ENCODE measurements at places on chromosomes 12 and 14. TPM values are rescaled to one million over a fixed set of nuclear protein-coding genes. Genes with fewer than 3 reads are reported as not detected.

SIRT4 gene
- total RNA-seq, result 6.3 TPM

- H3K4me3 ChIP-seq, result no peak overlapping the region
- peaks cover 39% of the 10 kb centered on the region for H3K4me1 ChIP-seq
- no peak overlapping the region for H3K27ac ChIP-seq
Measured at GRCh38 chr14:69683971-69684370, 72.6 kb downstream of the SUSD6 start.

DNA sequence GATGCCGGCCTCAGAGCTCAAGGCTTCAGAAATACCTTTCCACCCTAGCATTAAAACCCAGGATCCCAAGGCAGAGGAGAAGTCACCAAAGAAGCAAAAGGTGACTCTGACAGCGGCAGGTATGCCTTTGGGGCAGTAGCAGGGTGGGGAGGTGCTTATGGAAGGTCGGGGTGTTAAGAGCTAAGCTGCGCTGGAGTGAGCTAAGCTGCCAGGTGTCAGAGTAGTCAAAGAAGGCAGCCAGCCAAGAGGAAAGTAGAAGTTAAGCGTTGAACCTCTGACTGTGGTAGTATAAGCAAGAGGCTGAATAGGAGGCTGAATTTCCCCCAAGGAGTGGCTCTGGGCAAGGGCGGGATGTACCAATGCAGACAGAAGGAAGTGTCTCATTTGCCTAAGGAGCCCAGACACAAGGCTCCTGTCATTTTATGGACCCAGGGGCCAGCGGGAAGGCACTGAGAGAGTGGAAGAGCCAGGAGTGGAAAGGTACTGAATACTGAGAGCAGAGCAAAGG lies 29.2 kb downstream of the DYRK4 start:
- H3K4me3 ChIP-seq, result no peak overlapping the region
- peaks cover 6% of the 10 kb centered on the region for H3K27me3 ChIP-seq
- H3K36me3 ChIP-seq, result no peaks in the 10 kb centered on the region
- no peak overlapping the region for H3K27ac ChIP-seq
- DNase-seq, result no peak

DNA sequence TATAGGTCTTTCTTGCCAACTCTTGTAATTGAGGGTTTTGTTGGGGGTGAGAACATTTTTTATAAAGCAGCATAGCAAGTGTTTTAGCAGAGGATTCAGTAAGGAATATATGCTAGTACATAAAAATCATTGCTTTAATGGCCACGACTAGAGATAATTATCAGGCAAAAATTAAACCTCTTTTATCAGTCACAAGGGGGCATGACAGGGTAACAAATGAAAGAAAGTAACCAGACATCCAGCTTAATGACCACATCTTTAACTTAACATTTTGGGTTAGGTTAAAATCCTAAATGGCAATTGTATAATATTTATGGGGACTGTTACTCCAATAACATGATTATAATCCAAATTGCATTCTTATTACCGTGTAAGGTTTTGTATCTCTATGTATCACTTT lies 119.6 kb downstream of the LRRIQ1 start:
- H3K27ac ChIP-seq, result no peak overlapping the region
- peak; percentile 7 for DNase-seq
- no peak overlapping the region for H3K4me3 ChIP-seq
- H3K4me1 ChIP-seq, result no peaks in the 10 kb centered on the region

DNA sequence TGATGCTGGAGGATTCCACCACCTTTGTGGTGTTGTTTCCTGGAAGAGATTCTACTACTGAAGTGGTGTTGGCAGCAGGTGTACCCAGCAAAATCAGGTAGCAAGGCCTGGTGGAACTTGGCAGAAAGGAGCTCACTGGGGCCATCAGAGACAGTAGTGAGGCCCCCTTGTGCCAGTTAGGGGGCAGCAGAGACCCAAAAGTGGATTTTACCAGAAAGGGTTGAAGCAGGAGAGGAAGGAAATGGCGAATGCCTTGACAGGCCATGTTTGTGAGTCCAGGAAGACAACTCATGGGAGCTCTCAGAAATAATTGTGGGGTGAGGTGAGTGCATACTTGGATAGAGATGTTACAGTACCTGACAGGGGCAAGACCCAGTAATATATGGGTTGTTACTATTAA lies 137.7 kb upstream of the FGD4 start:
- H3K27me3 ChIP-seq, result no peaks in the 10 kb centered on the region
- H3K27ac ChIP-seq, result no peak overlapping the region
- no peak for DNase-seq
- peaks cover 3% of the 10 kb centered on the region for H3K4me1 ChIP-seq
- H3K36me3 ChIP-seq, result no peaks in the 10 kb centered on the region

BTBD6 gene
- total RNA-seq, result 44.6 TPM

DNA sequence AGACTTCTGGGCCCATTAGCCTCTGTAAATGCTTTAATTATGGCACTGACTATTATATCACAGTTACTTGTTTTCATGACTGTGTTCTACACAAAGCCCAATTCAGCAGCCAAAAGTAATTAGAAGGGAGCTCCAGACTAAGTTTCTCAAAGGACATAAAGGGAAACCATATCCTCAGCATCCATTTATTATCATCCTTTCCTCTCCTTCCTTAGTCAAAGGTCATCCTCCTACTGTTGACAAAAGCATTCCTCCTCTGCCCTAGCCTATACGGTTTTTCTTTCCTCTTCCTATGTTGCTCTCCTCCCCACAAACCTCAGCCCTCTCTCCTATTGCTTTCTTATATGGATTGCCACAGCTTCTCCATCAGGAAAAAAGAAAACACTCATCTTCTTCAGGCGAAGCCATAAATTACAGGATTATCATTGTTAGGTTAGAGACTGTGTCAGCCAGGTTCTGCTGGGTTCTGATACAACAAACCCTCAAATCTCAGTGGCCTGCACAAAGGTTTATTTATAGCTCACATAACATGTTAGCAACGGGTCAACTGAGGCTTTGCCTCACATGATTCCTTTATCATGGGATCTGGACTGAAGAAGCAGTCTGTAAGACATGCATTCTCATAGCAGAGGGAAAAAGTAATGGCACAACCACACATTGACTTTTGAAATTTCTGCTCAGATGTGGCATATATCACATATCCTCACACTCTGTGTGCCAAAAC lies 207.2 kb downstream of the SLC5A8 start:
- H3K4me1 ChIP-seq, result no peaks in the 10 kb centered on the region
- no peak overlapping the region for H3K27ac ChIP-seq
- H3K36me3 ChIP-seq, result no peaks in the 10 kb centered on the region

FOXG1 gene
- total RNA-seq, result under 0.01 TPM

DNA sequence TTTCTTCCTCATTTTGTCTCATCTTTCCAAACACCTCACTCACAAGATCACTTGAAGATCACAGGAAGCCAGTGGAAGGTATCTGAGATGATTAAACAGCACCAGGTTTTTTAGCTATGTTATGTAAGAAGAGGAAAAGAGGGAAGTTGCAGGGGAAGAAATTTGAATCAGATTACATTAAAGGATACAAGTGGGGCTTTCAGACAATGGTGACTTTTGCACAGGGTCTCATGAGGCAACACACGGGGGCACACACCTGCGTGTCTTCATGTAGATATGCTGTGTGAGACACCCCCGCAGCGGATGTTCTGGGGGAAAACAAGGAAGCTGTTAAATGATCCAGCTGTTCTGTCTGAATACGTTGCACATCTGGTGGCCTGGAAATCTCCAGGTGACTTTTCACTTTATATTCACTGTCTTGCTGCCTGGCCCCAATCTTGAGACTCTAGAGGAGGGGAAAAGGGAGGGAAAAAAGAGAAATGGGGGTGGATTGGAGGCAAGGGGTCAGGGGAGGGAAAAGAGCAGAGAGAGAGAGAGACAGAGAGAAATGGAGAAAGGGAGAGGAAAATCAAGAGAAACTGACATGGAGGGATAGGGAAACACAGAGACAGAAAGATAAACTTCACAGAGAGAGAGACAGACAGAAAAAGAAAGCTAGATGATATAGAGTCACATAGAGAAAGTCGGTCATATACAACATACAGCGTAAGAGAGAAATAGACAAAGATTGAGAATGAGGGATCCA lies 36.3 kb upstream of the PPP1CC start:
- DNase-seq, result peak; percentile 22
- H3K27me3 ChIP-seq, result peaks cover 2% of the 10 kb centered on the region
- H3K27ac ChIP-seq, result no peak overlapping the region
- H3K36me3 ChIP-seq, result no peaks in the 10 kb centered on the region

GRCh38 chr12:47237751-47238211 lies 158.0 kb upstream of the AMIGO2 start:
- no peak overlapping the region for H3K27ac ChIP-seq
- no peak for DNase-seq
- H3K4me3 ChIP-seq, result no peak overlapping the region
- H3K27me3 ChIP-seq, result no peaks in the 10 kb centered on the region
- H3K36me3 ChIP-seq, result no peaks in the 10 kb centered on the region
- H3K4me1 ChIP-seq, result no peaks in the 10 kb centered on the region

DNA sequence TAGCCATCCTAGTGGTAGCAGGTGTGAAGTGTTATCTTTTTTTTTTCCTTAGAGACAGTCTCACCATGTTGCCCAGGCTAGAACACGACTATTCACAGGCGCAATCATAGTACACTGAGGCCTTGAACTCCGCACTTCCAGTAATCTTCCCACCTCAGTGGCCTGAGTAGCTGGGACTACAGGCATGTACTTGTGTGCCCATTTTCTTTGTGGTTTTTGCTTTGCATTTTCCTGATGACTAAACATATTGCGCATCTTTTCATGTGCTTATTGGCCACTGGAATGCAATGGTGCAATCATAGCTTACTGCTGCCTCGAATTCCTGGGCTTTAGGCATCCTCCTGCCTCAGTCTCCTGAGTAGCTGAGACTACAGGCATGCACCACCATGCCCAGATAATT lies 33.3 kb upstream of the GCH1 start:
- no peak overlapping the region for H3K4me3 ChIP-seq
- H3K36me3 ChIP-seq, result no peaks in the 10 kb centered on the region
- DNase-seq, result no peak

DNA sequence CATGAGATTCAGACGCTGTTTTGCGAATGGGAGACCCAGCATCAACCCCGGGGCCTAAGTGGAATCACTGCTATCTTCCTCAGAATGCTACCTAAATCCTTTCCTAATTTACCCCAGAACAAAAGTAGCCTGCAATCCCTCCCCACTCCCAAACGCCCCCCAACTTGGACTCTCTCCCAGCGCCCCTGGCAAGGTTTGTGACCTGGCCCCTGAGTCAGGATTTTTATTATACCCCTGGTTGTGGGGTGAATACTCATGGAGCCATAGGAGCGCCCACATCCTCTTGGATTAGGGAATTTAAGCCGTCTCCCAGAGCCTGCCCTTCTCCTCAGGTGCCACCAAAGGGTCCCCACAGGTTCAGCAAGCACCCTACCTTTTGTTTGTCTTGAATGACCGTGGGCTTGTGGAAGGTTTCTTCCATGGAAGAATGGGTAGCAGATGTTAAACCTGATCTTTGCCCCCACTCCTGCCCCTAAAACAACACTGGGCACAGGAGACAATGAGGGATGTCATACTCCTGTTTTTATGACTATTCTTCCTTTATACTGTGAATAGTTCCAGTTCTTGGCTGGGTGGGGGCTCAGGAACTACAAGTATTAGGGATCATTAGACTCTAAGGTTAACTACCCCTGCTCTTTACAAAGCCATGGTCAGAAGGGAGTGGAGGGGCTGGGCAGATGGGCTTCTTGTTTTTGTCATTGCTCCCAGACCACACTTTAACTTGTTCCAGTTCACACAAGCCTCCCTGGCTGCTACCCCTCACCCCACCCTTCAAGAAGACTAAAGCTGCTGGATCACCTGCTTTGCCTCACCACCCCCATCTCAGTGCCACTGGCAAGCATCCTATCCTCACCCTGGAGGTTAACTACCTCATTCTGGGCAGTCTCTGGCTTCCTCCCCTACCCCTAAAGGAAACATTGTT lies 630 bp downstream of the MYL6B start:
- no peak for DNase-seq
- peak overlapping the region; percentile 89 for H3K27ac ChIP-seq
- H3K36me3 ChIP-seq, result peaks cover 17% of the 10 kb centered on the region
- H3K27me3 ChIP-seq, result no peaks in the 10 kb centered on the region

DNA sequence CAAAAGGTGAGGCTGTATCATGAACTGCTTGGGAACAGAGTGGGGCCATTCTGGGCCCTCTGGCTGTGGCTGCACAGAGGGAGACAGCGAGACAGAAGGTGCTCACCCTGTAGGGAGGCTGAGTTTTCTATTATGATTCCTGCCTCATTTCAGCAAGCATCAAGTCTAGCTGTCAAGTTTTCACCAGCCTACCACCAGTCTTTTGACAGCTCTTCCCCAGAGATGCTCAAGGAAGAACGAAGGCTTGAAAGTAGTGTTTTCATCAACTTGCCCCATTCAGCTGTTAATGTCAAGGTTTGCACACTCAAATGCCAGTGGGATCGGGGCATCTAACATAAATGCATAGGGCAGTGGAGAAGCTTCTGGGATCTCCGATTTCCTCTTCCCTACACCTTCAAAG lies 10.0 kb downstream of the FGF23 start:
- H3K27me3 ChIP-seq, result peaks cover 5% of the 10 kb centered on the region
- no peak overlapping the region for H3K4me3 ChIP-seq
- DNase-seq, result no peak

- H3K27ac ChIP-seq, result no peak overlapping the region
- no peaks in the 10 kb centered on the region for H3K36me3 ChIP-seq
- no peak for DNase-seq
Measured at GRCh38 chr12:95663525-95663924, 112.2 kb upstream of the USP44 start.

GRCh38 chr12:14607568-14607967 lies 39.9 kb upstream of the PLBD1 start:
- H3K4me3 ChIP-seq, result no peak overlapping the region
- H3K36me3 ChIP-seq, result no peaks in the 10 kb centered on the region
- no peak for DNase-seq

GRCh38 chr12:4168036-4168435 lies 105.5 kb upstream of the CCND2 start:
- peaks cover 16% of the 10 kb centered on the region for H3K4me1 ChIP-seq
- H3K27ac ChIP-seq, result no peak overlapping the region
- H3K27me3 ChIP-seq, result no peaks in the 10 kb centered on the region

ABCD4 gene
- 33.5 TPM for total RNA-seq

SLC17A8 gene
- total RNA-seq, result 0.35 TPM

DNA sequence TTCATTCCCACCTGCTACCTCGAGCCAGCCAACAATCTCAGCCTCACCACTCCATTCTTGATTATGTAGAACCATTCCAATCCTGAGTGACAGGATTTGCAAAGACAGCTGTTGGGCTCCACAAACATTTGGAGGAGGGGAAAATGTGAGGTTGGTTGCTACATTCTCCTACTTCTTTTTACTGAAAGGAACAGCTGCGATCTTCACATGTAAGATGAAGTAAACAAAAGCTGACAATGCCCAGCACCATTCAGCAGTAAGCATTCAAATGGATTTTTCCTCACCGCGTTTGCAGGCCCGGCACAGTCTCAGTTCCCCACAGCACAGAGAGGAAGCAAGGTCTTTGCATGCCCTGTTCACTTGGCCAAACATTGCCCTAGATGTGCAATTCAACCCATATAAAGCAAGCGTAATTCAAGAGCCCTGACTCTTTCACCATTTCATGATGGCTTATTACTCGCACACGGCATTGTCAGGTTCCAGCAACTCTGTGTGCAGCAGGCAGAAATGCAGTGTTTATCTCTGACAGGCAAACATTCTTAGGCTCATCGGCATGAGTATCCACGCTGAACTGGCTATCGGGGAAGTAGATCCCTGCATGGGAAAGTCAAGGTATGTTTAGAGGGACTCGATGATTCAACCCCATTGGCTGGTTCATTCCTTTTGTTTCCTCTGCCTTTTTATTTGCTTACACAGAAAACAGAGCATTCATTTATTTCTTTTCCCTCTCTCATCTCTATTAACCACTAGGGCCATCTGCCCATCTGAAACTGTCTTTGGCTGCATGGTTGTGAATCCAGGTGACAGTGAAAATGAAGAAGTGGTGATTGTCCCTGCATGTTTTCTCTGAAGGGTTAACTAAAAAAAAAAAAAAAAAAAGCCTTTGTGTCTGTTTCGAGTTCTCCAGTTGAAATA lies 236.1 kb upstream of the PLEKHG7 start:
- H3K27ac ChIP-seq, result peak overlapping the region; percentile 96
- no peaks in the 10 kb centered on the region for H3K36me3 ChIP-seq
- no peaks in the 10 kb centered on the region for H3K27me3 ChIP-seq
- peak overlapping the region; percentile 39 for H3K4me3 ChIP-seq
- DNase-seq, result peak; percentile 95

All from muscle of leg (tissue), 16 donors.